ENCODE measurements at places on chromosomes 11 and 22. TPM values are rescaled to one million over a fixed set of nuclear protein-coding genes. Genes with fewer than 3 reads are reported as not detected.

Gene SLC29A2
- not detected for total RNA-seq

Gene TMEM134
- 189 TPM for total RNA-seq

Gene RTCB
- total RNA-seq, result 55.2 TPM

Gene DBX1
- not detected for total RNA-seq

Gene SLC6A5
- not detected for total RNA-seq

Gene ANO5
- not detected for total RNA-seq

Gene C11orf87
- total RNA-seq, result not detected

Gene RIBC2
- not detected for total RNA-seq
